ENCODE measurements at places on chromosomes 13 and 19. TPM values are rescaled to one million over a fixed set of nuclear protein-coding genes. Genes with fewer than 3 reads are reported as not detected.

Gene CGB3
- not detected for polyA plus RNA-seq

Gene CEACAM6
- polyA plus RNA-seq = 0.10 TPM

Gene KIRREL2
- 10.4 TPM for polyA plus RNA-seq

Gene TMEM161A
- 29.2 TPM for polyA plus RNA-seq

Gene C13orf42
- polyA plus RNA-seq = 0.52 TPM

Gene ZNF730
- polyA plus RNA-seq = 8.2 TPM

Gene APLP1
- 17.7 TPM for polyA plus RNA-seq

Gene NOTCH3
- 90.9 TPM for polyA plus RNA-seq

Gene MEIS3
- polyA plus RNA-seq = 15.3 TPM

Gene ADAMTSL5
- polyA plus RNA-seq = 0.54 TPM

Gene SYNE4
- 9.9 TPM for polyA plus RNA-seq

Gene KANK2
- polyA plus RNA-seq = 116 TPM

Gene ATXN8OS
- polyA plus RNA-seq = 0.22 TPM

Gene FAM216B
- not detected for polyA plus RNA-seq

Gene RAB3D
- polyA plus RNA-seq = 17.4 TPM

Gene NECTIN2
- polyA plus RNA-seq = 150 TPM

Gene FGF22
- 0.42 TPM for polyA plus RNA-seq

Gene N4BP2L1
- 19.7 TPM for polyA plus RNA-seq

Gene TEKTIP1
- 4.3 TPM for polyA plus RNA-seq

Gene IGSF23
- 1.5 TPM for polyA plus RNA-seq

Gene F10
- polyA plus RNA-seq = 17.7 TPM

Gene LPAR2
- polyA plus RNA-seq = 22.0 TPM

Gene APBA3
- 11.3 TPM for polyA plus RNA-seq

Gene NAA16
- polyA plus RNA-seq = 31.8 TPM

Gene ICAM4
- 0.21 TPM for polyA plus RNA-seq

Gene ZNF530
- 4.9 TPM for polyA plus RNA-seq

Gene ZNF296
- 0.37 TPM for polyA plus RNA-seq

Gene CRX
- polyA plus RNA-seq = not detected

Gene WASF3
- 39.4 TPM for polyA plus RNA-seq

Gene C19orf85
- polyA plus RNA-seq = not detected

Gene PLPPR3
- 9.5 TPM for polyA plus RNA-seq

Gene ZNF304
- polyA plus RNA-seq = 18.2 TPM

Gene SHISA7
- 0.19 TPM for polyA plus RNA-seq

Gene ZNF266
- polyA plus RNA-seq = 27.4 TPM

Gene ZNF491
- 4.2 TPM for polyA plus RNA-seq

Gene SPACA4
- polyA plus RNA-seq = not detected

Gene PLIN5
- polyA plus RNA-seq = 2.3 TPM

Gene PRX
- 11.1 TPM for polyA plus RNA-seq

Gene COMP
- 0.04 TPM for polyA plus RNA-seq

Gene FFAR1
- polyA plus RNA-seq = 0.22 TPM
